SJCRH30 (cell line): ENCODE measurements at places on chromosomes 2 and 18. TPM values are rescaled to one million over a fixed set of nuclear protein-coding genes. Genes with fewer than 3 reads are reported as not detected.

DNA sequence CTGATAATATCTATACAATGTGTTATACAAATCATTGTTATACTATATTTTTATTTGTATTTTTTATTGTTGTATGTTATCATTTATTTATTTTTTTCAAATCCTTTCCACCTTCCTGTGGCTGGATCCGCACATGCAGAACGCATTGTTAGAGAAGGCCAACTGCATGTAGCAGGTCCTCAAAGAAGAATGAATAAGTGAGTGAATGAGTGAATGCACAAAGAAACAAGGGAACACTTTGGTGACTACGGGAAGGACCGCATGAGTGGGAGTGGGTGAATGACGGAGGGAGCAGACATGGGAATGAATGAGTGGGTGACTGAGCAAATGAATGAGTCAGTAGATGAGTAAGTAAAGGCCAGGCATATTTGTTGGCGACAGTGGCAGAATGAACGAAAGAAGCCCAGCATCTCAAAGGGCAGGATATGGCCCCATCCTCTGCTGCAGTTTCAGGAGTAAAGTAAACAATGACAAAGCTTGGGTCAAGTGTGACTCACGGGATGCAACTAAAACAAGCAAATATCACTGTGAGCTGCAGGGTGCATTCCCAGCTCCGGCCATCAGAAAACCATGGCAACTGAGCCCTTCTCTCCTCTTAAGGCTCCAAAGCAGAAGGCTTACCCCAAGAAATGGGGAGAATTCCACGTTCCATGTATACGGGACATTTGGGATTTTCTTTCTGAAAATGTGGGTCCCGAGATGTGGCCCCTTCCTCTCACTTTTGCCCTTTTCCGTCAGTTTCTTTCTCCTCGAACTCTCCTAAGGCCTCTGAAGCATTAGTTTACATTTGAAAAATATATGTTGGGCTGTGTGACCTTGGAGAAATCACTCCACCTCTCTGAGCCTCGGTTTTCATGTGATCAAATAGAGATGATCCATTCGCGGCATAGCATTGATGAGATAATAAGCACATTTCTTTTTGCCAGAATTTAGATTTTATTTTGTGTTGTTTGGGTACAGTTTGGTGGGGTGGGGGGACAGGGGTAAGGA lies 24.5 kb downstream of the KCNF1 start:
- DNase-seq, result no peak

DNA sequence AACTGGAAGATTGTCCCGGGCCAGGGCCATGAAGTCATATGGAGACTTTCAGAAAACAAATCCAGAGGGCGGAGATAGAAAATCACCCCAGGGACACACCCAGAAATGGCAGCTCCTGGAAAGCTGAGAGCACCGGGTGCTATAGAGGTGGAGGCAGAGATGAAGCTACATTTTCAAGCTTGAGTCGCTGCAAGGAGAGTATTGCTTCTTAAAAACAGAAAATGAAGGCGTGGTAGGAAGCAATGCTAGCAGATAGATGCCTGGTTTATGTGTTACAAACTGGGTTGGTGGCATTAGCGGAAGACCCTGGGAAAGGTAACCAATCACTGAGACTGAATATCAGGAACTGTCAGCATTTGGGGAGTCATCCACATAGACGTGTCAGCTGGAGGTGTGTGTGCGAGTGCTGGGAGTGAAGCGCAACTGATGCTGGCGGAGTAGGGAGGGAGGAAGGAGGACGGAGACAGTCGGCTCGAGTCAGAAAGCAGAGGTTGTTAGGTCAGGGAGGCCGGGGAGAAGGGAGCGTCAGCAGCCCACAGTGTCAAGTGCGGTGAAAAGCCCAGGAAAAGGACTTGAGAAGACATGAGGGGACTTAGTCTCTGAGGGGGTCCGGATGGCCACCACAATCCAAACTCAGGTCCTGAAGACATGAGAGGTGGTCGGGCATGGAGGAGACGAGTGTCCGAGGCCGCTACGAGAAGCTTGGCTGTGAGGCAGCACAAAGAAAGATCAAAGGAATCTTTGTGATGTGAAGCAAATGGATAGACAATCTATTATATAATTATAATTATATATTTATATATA lies 45.4 kb downstream of the C18orf63 start:
- DNase-seq, result no peak

Gene IMMT
- 156 and 162 TPM in 2 replicates for total RNA-seq

Gene AUP1
- total RNA-seq, result 125 and 132 TPM in 2 replicates

GRCh38 chr18:35127201-35127600 lies 86.0 kb downstream of the MAPRE2 start:
- no peak for DNase-seq

- DNase-seq, result peak; percentile 37
Observed at GRCh38 chr2:39481611-39482010, 44.5 kb upstream of the MAP4K3 start.
